ENCODE measurements at places on chromosomes 6 and 20. TPM values are rescaled to one million over a fixed set of nuclear protein-coding genes. Genes with fewer than 3 reads are reported as not detected.

DNA sequence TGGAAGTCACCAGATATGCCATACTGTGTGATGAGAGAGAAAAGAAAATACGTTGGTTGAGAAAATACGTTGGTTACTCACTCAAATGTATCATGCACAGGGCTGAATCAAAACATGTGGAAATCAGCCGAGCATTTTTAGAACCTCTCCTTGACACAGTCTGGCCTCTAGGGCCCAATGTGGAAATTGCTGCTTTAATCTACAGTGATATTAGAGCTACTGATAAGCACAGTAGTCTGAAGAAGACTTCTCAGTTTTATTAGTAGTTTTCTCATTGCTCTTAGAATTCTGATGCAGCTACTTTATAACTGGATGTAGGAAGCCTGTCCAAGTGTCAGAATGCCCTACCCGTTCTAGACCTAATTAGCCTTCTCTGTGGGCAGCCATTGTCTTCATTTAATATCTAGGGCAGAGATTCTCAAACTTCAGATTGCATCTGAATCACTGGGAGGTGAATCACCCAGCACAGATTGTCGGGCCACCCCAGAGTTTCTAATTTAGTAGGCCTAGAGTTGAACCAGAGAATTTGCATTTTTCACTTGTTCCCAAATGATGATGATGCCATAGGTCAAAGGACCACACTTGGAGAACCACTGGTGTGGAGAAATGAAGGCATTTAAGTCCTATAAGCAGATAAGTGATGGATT is 229.1 kb downstream of the PLCB1 start:
- no peak overlapping the region for H3K27ac ChIP-seq
- H3K27me3 ChIP-seq = no peaks in the 10 kb centered on the region
- DNase-seq = no peak

DNA sequence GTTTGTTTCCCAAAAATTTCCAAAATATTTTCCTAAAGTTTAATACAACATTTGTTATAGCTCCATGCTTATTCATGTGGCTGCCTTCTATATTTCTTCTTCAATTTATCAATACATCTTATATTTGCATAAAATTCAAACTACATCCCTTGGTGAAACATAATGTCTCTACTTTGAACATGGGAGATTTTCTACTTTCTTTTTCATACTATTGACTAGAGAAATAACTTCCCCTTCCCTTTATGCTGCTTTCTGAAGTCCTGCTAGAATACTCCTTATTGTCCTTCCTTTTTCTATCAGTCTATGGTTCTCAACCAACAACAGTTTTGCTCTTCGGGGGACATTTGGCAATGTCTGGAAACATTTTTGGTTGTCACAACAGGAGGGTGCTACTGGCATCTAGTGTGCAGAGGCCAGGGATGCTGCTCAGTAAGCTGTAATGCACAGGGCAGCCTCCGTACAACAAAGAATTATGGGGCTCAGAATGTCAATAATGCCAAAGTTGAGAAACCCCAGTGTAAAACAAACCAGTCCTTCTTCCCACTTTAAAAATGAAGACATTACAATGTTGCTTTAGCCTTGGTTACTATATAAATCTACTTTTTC is 29.9 kb downstream of the MKKS start:
- no peak overlapping the region for H3K27ac ChIP-seq
- no peaks in the 10 kb centered on the region for H3K4me1 ChIP-seq
- peaks cover 11% of the 10 kb centered on the region for H3K36me3 ChIP-seq
- H3K27me3 ChIP-seq = no peaks in the 10 kb centered on the region

DNA sequence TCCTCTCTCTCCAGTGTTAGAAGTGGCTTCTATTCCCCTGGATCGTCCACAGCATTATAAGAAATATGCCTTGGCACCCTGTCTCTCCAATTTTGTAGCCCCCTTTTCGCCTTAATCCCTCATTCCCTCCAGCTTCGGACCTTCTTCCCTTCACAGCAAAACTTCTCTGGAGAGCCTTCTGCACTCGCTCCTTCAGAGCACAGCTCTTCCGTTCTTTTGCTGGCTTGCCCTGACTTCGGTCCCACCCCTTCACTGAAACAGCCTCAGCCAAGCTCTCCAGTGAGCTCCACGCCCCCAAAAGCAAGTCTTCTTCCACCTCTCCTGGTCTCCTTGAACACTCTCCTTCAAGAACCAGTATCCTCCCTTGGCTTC is 134.7 kb upstream of the RNF24 start:
- no peaks in the 10 kb centered on the region for H3K36me3 ChIP-seq
- no peak overlapping the region for H3K27ac ChIP-seq
- H3K27me3 ChIP-seq = no peaks in the 10 kb centered on the region

GABRR2 gene
- 0.38 TPM for total RNA-seq

- no peak overlapping the region for H3K4me3 ChIP-seq
- no peaks in the 10 kb centered on the region for H3K27me3 ChIP-seq
- H3K36me3 ChIP-seq = no peaks in the 10 kb centered on the region
- peaks cover 2% of the 10 kb centered on the region for H3K4me1 ChIP-seq
Measured at GRCh38 chr20:59015812-59016711, 3.2 kb upstream of the TUBB1 start.

PRSS16 gene
- 11.2 TPM for total RNA-seq

- DNase-seq = no peak
- H3K36me3 ChIP-seq = no peaks in the 10 kb centered on the region
- H3K4me1 ChIP-seq = no peaks in the 10 kb centered on the region
- no peak overlapping the region for H3K4me3 ChIP-seq
- H3K27ac ChIP-seq = no peak overlapping the region
- no peaks in the 10 kb centered on the region for H3K27me3 ChIP-seq
Measured at GRCh38 chr6:137299681-137300080, 80.5 kb upstream of the IFNGR1 start.

- no peak overlapping the region for H3K4me3 ChIP-seq
- no peak for DNase-seq
Measured at GRCh38 chr6:122772724-122773415, 6.6 kb upstream of the FABP7 start.

- H3K36me3 ChIP-seq = no peaks in the 10 kb centered on the region
- no peaks in the 10 kb centered on the region for H3K4me1 ChIP-seq
- DNase-seq = peak; percentile 91
- H3K4me3 ChIP-seq = peak within 1 kb of the TSS; percentile 56
Measured at GRCh38 chr6:121435444-121436069, at the start of gene GJA1. TSS of gene GJA1 (plus strand) at chr6:121435646. CDS start at chr6:121446848, 11,202 bp downstream.

GRCh38 chr6:6927521-6928361 is 180.0 kb upstream of the RREB1 start:
- H3K36me3 ChIP-seq = no peaks in the 10 kb centered on the region
- H3K27ac ChIP-seq = no peak overlapping the region
- H3K27me3 ChIP-seq = no peaks in the 10 kb centered on the region
- H3K4me1 ChIP-seq = peaks cover 2% of the 10 kb centered on the region
- no peak for DNase-seq
- H3K4me3 ChIP-seq = no peak overlapping the region

GRCh38 chr6:89267918-89268317 is 47.2 kb downstream of the GABRR2 start:
- no peaks in the 10 kb centered on the region for H3K36me3 ChIP-seq
- H3K27ac ChIP-seq = no peak overlapping the region
- no peaks in the 10 kb centered on the region for H3K27me3 ChIP-seq
- H3K4me1 ChIP-seq = no peaks in the 10 kb centered on the region
- H3K4me3 ChIP-seq = no peak overlapping the region

GRCh38 chr20:22460231-22460630 is 124.1 kb downstream of the FOXA2 start:
- H3K4me1 ChIP-seq = no peaks in the 10 kb centered on the region
- no peaks in the 10 kb centered on the region for H3K36me3 ChIP-seq
- H3K4me3 ChIP-seq = no peak overlapping the region
- H3K27ac ChIP-seq = no peak overlapping the region
- DNase-seq = no peak

DNA sequence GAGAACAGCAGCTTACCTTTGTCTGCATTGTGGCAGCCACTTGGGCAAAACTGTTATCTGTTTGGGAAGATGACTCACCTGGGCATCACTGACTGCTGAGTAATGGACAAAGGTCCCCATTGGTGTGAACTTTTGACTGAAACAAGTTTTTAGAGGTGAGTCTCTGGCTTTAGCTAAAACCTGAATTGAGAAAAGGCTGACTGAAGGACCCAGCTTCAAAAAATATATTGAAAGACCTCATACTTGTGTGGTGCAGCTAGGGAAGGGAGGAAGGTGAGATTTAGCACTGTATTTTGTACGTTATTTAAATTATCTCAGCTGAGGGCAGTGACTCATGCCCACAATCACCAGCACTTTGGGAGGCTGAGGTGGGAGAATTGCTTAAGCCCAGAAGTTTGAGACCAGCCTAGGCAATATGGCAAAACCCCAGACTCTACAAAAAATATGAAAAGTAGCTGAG is 4.5 kb upstream of the CITED2 start:
- no peaks in the 10 kb centered on the region for H3K36me3 ChIP-seq
- no peak for DNase-seq
- no peak overlapping the region for H3K27ac ChIP-seq
- H3K4me3 ChIP-seq = no peak overlapping the region
- H3K4me1 ChIP-seq = no peaks in the 10 kb centered on the region

SLC32A1 gene
- total RNA-seq = not detected

DNA sequence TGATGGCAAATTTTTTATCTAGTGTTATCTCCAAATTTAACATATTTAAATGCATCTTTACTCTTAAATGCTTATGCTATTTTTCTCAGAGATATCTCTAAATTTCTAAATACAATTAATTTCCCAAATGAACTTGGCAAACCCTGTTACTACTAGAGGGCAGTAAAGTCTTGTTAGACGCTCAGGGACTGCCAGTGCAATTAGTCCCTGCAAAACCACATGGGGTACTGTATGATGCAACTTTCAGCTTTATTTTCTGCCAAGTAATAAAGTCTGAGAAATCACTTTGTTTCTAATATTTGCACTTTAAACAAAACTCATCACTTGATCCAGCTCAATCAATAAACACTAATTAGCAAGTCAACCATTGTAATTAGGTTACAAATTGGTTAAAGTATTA is 76.0 kb upstream of the ADGRB3 start:
- no peak for DNase-seq
- H3K36me3 ChIP-seq = no peaks in the 10 kb centered on the region
- H3K27ac ChIP-seq = no peak overlapping the region
- no peaks in the 10 kb centered on the region for H3K4me1 ChIP-seq

OR2H1 gene
- not detected for total RNA-seq

DNA sequence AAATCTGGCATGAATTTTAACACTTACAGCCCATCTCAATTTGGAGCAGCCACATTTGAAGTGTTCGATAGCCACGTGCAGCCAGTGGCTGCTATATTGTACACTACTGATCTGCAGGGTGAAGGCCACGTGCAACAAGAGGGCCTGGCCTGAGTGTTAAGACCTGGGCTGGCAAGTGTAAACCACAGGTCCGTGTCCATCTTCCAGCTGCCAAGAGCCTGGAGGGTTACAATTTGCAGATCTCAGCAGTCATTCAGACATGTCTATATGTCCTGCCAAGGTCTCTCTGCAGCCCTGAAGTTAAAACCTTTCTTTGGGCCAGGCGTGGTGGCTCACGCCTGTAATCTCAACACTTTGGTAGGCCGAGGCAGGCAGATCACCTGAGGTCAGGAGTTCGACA is 14.1 kb downstream of the SGK2 start:
- H3K4me3 ChIP-seq = no peak overlapping the region
- no peak for DNase-seq

DNA sequence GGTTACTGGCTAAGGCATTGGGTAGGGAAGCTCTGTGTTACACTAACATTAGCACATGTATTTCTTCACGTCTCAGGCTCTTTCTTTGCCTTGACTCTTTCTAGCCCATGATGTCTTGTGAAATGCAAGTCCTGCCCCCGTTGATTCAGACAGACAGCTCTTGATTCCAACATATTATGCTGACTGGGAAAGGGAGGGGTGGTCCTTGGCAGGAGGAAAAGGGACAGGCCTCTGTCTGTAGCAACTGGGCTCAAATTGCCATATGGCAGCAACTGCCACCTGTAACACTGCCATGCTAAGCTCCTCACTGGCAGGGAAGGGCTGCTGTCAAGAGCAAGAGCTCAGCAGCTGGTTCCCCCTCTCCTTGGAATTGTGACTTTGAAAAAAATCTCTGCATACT is 5.7 kb upstream of the KCNK15 start:
- no peaks in the 10 kb centered on the region for H3K4me1 ChIP-seq
- H3K27me3 ChIP-seq = no peaks in the 10 kb centered on the region
- H3K27ac ChIP-seq = no peak overlapping the region
- no peaks in the 10 kb centered on the region for H3K36me3 ChIP-seq
- no peak overlapping the region for H3K4me3 ChIP-seq

GRCh38 chr6:107862383-107862782 is 38.3 kb upstream of the SCML4 start:
- no peaks in the 10 kb centered on the region for H3K27me3 ChIP-seq
- no peak for DNase-seq
- H3K4me1 ChIP-seq = no peaks in the 10 kb centered on the region
- H3K27ac ChIP-seq = no peak overlapping the region

DNA sequence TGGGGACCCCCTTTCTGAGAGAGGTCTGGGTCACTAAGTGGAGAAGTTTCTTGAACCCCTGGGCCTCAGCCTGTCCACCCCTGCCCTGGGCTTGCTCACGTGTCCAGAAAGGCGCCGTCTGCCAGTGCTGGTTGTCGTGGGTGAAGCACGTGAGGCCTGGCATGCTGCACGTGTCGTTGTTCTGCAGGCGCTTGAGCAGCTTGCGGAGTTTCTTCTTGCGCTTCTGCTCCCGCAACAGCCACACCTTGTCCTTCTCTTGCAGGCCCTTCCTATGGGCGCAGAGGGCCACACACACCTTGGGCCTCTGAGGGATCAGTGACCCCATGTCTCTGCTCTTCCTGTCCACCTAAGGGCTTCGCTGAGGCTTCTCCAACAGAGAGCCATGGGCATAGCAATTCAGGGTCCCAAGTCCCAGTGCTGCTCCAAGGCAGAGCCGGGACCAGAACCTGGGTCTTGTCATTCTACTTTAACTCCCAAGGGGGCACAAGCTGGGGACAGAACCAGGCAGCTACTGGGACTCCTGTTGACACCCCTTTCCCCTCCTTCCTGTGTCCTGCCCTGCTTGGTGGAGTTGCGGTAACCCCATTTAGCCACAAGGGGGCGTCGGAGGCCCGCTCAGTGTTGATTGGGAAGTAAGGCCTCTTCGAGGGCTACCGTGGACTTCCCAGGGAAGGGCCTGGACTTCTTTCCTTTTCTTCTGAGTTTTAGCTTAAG is 121.8 kb downstream of the SULF2 start:
- no peaks in the 10 kb centered on the region for H3K27me3 ChIP-seq
- H3K27ac ChIP-seq = no peak overlapping the region
- H3K36me3 ChIP-seq = no peaks in the 10 kb centered on the region
- DNase-seq = peak; percentile 83

GRCh38 chr6:151514000-151514730 is 20.3 kb downstream of the CCDC170 start:
- H3K4me3 ChIP-seq = no peak overlapping the region
- no peaks in the 10 kb centered on the region for H3K36me3 ChIP-seq
- H3K27ac ChIP-seq = no peak overlapping the region
- H3K4me1 ChIP-seq = no peaks in the 10 kb centered on the region

- H3K4me1 ChIP-seq = no peaks in the 10 kb centered on the region
- DNase-seq = no peak
- H3K27me3 ChIP-seq = no peaks in the 10 kb centered on the region
- H3K27ac ChIP-seq = no peak overlapping the region
Measured at GRCh38 chr20:18019068-18019467, 38.6 kb downstream of the OVOL2 start.

VSTM2L gene
- total RNA-seq = 4.1 TPM

- no peaks in the 10 kb centered on the region for H3K27me3 ChIP-seq
- no peak overlapping the region for H3K27ac ChIP-seq
- no peak for DNase-seq
Measured at GRCh38 chr6:18632670-18633410, 245.7 kb downstream of the RNF144B start.

Measured in kidney (tissue), 22 donors.